ENCODE measurements at places on chromosomes 2 and 18. TPM values are rescaled to one million over a fixed set of nuclear protein-coding genes. Genes with fewer than 3 reads are reported as not detected.
A peak's percentile ranks its signal among the peaks of the same experiment; 100 is the strongest.

DNA sequence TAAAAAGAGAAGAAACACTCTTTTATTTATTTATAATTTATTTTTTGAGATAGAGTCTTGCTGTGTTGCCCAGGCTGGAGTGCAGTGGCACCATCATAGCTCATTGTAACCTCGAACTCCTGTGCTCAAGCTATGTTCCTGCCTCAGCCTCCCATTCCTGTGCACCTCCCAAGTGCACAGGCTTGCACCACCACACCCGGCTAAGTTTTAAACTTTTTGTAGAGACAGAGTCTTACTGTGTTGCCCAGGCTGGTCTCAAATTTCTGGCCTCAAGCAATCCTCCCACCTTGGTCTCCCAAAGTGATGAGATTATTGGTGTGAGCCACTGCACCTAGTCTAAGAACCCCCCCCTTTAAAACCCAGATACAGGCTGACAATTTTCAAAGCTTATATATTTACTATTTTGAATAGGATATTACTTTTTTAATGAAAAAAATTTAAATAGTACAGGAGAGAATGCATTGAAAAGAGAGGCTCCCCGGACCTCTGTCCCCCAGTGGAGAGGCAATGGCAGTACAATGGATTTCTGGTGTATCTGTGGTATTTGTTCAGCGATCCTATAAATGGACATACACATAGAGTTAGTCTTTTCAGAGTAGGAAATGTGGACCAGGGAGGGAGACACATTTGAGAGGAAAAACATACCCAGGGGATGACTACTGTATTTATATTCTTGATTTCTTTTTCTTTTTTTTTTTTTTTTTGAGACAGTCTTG, 48.1 kb upstream of the CNOT11 start:
- no peak for DNase-seq

DNA sequence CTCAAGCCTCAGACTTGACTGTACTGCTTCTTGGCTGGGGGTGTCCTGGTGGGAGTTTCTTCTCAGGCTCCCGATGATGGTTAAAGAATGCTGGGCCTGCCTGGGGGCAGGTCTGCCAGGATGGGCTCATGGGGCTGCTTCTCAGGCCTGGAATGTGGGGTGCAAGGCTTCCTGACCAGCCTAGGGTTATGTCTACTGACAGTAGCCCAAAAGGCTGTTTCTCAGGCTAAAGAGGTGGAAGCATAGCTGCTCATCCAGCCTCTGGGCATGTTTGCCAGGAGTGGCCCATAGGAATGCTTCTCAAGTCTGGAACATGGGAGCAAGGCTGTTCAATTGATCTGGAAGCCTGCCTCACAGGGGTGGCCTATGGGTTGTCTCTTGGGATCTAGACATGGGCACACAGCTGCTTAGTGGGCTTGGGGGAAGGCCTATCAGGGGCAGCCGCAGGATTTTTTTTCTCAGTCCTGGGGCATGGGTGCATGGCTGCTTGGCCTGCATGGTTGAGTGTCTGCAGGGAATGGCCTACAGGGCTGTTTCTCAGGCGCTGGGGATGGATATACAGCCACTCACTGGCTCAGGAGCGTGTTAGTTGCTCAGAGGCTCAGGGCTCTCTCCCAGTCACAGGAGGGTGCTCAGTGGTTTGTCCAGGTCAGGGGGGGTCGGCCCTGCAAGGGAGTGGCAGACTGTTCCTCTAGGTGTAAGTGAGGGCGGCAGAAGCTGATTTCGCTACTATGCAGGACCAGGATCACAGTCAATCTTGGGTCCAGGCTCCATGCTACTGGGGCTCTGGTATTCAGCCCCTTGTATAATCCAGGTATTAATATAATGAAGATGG, 617.3 kb upstream of the REG3G start:
- DNase-seq = no peak

- DNase-seq = no peak
Measured at GRCh38 chr18:77524909-77525308, 275.3 kb downstream of the GALR1 start.

GRCh38 chr2:118225666-118226065, 137.4 kb downstream of the INSIG2 start:
- no peak for DNase-seq

GRCh38 chr2:165055082-165055851, 99.9 kb upstream of the SLC38A11 start:
- DNase-seq = peak; percentile 25

GRCh38 chr2:25228848-25229278, 60.5 kb upstream of the POMC start:
- DNase-seq = peak; percentile 10

GRCh38 chr18:3979024-3979423, 476.1 kb downstream of the DLGAP1 start:
- DNase-seq = no peak

DNA sequence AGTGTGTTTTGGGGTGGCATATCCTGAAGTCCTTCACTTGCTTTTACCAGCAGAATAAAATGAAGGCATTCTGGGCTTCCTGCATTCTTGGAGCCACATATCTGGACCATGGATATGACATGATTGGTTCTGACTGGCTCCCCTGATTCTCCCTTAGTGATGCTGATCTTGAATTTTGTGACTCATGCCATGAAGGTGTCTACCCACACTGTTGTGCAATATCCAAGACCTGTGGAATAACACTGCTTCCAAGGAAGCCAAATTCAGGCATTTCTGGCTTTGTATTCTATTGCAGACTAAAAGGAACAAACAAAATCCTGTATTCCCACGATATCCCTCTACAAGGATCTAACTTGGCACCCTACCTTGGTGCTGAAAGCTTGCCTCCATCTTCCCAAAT, 125.8 kb downstream of the LYPD6B start:
- no peak for DNase-seq

DNA sequence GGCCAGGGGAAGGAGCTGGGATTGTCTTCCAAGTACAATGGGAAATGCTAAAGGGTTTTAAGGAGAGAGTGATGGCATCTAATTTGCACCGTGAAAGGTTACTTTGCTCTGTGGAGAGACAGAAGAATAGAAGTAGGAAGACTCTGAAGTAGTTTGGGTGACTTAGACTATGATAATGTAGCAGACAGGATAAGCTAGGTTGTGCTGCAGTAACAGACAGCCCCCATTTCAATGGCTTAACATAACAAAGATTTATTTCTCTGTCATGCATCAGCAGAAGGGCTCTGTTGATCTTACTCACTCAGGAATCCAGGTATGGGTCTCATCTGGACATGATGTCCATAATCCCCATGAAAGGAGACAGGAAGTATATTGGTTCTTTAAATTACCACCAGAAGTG, 26.4 kb downstream of the GNLY start:
- no peak for DNase-seq

- DNase-seq = no peak
Measured at GRCh38 chr2:107633580-107634147, 193.0 kb upstream of the RGPD4 start.

TMEM37 gene
- 5.5 TPM for total RNA-seq

DNA sequence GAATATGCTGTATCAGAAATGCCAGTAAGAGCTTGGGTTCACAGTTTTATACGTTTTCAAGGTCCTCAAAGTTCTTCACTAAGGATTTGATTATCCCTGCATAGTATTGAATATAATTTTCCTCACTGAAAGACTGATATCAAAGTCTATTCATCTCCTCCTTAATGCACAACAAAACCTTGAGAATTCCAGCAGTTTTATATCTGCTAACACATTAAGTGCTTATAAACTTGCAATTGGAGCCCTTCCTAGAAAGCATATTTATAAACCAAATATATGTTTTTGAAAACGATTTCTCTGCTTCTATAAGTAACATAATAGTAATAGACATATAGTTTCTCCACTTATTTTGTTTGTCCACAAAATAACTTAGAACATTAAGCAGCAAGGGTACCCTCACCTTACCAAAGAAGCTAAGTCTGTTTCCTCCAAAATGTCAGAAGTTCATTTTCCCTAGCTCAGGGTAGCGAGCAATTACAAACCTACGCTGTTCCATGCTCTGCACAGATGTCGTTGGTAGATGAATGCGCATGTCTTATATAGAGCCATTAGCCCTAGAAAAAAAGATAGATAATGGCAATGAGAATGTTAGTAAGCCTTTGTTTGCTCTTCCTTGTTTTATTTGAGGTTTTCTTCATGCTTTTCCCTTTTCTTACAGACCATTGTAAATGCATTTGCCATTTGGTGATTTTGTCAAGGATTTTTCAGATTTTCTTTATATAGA, 213.2 kb downstream of the RBM43 start:
- no peak for DNase-seq

GRCh38 chr2:237673130-237674001, 46.0 kb downstream of the LRRFIP1 start:
- DNase-seq = no peak

TGFA gene
- total RNA-seq = 0.93 TPM

DNA sequence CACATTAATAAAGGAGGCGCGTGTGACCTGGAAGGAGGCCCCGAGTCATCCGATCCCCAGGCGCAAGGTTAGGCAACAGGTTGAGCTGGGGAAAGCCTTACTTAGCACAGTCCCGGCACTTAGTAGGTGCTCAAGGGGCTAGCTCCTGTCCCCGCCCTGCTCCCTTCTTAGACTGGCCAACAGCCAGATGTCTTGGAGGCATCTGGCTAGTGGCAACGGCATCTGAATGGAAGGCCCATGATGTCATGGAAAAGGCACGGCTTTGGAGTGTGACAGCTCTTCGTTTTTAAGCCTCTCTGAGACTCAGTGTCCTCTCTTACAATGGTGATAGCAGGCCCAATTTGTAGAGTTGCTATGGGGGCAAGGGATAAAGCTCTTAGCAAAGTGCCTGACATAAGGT, 258.3 kb downstream of the CYRIA start:
- no peak for DNase-seq

L3MBTL4 gene
- 0.53 TPM for total RNA-seq

GPR39 gene
- total RNA-seq = 0.29 TPM

DNA sequence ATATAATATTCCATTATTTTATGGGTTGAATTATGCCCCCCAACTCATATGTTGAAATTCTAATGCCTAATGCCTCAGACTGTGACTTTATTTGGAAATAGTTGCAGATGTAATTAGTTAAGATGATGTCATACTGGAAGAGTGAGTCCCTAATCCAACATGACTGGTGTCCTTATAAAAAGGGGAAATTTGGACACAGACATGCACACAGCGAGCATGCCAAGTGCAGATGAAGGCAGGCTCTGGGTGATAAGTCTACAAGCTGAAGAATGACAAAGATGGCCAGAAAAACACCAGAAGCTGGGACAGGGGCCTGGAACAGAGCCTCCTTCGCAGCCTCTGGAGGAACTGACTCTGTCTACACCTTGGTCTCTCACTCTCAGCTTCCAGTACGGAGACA, 10.0 kb upstream of the ASAP2 start:
- no peak for DNase-seq

DNA sequence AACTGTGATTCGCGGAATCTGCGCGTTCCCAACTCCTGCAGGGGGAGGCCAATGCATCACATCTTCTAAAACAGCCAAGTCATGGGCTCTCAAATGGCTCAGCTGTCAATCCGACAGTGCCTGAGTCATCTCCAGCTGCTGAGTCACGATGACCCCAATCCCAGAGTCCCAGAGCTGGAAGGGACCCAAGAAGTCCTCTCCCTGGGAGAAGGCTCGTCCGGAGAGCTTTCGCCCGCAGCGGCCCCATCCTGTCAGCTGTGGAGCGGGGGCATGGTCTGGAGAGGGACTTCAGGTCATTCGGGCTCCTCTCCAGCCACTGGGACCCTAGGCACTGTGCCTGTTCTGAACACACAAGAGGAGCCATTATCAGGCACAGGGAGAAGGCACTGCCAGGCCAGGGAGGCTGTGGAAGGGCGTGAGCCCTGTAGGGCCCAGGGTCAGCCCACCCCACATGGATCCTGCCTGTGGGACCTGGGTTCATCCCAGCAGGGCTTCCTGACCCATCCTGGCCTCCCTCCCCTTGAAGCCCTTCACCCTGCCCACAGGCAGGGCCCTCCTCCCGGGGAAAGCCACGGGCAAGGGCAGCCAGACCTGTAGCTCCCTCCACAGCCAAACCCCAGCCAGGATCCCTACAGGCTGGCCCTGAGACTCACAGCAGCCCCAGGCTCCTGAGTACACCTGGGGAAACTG, 47.6 kb upstream of the GPC1 start:
- peak; percentile 16 for DNase-seq

DNA sequence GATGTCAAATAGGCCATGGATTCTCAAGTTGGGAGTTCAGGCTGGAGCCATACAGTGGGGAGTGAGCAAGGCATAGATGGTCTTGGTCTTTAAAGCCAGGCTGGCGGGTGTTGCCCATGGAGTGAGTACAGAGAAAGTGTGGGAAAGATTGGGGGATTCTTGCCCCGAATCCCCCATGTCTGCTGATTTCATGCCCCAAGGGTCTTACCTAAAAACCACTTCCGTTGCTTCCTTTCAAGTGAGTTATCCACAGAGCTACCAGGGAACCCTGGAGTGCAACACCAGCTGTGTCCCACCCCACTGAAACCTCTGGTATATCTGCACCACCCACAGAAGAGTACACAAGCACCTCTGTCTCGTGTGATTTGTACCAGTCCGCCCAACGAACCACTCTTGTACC, 31.4 kb downstream of the FHOD3 start:
- no peak for DNase-seq

DNA sequence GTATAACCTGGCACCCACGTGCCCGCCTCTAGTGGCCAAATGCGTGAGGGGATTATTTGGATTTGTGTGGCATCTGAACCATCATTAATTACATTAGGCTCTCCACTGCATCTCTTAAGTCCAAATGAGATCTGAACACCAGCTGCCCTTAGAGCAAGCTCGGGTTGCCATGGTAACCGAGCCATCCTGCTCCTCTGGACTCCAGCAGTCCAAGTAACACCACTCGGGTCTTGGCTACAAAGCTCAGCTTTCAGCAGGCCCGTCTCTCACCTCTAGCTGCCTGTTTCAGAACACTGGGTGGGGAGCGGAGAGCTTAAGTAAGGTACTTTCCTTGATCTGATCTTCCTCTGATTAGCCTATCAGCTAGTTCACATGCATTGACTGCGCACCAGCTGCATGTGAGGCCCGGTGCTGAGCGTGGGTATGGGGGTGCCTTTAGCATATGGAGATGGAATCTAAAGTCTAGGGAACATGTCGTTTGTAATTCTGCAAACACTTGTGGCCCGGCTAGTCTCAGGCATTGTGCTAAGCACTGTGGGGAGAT, 14.1 kb upstream of the CYS1 start:
- DNase-seq = no peak

DNA sequence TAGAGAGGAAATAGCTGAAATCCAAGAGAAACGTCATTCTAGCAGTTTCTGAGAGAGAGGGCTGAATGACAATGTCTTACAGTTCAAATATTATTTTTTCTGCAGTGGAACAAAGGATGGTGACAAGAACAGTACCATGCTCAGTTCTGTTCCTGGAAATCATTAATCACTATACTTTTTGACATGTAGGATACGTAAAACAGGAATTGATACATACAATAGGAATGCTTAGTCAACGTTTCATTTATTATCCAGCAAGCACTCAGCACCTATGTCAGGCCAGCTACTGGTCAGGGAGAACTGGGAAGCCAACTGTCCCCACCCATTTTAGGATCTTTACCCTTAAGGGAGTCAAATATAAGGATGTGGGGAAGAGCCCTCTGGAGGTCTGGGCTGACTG, 114.7 kb downstream of the DHRS9 start:
- DNase-seq = peak; percentile 27

GRCh38 chr2:21643180-21643579, 519.4 kb downstream of the TDRD15 start:
- no peak for DNase-seq

- no peak for DNase-seq
Measured at GRCh38 chr2:118817469-118817868, 30.0 kb downstream of the EN1 start.

- no peak for DNase-seq
Measured at GRCh38 chr2:200264631-200265030, 41.9 kb upstream of the SPATS2L start.

- no peak for DNase-seq
Measured at GRCh38 chr2:20580690-20581437, 70.0 kb downstream of the HS1BP3 start.
